ENCODE measurements at places on chromosomes 5 and 9.

- no peak for DNase-seq
Observed at GRCh38 chr5:163846512-163846911, 341.1 kb downstream of the MAT2B start.

DNA sequence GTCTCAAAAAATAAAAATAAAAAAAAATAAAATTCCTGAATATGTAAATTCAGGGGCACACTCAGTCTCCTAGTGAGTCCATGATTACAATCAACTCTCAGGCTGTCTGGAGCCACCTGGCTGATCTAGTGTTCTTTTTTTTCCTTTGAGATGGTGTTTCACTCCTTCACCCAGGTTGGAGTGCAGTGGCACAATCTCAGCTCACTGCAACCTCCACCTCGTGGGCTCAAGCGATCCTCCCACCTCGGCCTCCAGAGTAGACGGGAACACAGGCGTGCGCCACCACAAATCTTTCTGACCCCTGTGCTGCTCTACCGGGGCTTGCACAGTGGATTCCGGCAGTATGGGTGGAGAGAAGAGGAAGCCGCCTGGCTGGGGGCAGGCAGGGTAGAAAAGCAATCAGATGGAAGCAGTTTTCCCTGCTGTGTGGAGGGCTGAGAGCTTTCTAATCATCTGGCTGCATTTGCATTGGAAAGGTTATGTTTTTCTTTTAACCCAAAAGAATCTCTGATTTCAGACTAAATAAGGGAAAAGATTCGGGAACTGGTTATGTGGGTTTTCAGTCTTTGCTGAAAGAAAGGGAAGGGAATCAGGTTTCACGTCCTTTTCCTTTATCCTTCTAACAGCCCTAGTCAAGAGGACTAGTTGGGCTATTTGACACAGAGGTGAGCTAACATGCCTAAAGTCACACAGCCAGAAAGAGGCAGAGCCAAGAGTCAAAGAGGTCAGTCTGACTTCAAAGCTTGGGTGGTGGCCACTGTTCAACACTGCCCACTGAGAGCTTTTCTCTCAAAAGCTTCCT, 26.3 kb upstream of the CORO2A start:
- DNase-seq: no peak

GRCh38 chr9:106964329-106964728, 101.4 kb downstream of the ZNF462 start:
- DNase-seq: no peak

DNA sequence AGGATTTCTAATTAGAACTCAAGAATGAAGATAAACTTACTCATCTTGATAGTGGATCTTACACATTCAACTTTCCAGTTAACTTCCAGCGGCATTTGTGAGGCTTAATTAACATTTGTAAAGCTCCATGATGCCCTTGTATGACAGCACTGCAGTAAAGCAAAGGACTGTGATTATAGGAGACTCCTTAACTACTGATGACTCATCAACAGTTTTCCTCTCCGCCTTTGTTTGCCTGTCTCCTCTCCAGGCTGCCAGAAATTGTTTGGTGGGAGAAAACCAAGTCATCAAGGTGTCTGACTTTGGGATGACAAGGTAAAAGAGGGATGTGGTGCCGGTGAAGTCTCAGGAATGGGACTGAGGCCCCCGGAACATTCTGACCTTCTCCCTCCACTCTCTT, 20.4 kb upstream of the CYFIP2 start:
- no peak for DNase-seq

DNA sequence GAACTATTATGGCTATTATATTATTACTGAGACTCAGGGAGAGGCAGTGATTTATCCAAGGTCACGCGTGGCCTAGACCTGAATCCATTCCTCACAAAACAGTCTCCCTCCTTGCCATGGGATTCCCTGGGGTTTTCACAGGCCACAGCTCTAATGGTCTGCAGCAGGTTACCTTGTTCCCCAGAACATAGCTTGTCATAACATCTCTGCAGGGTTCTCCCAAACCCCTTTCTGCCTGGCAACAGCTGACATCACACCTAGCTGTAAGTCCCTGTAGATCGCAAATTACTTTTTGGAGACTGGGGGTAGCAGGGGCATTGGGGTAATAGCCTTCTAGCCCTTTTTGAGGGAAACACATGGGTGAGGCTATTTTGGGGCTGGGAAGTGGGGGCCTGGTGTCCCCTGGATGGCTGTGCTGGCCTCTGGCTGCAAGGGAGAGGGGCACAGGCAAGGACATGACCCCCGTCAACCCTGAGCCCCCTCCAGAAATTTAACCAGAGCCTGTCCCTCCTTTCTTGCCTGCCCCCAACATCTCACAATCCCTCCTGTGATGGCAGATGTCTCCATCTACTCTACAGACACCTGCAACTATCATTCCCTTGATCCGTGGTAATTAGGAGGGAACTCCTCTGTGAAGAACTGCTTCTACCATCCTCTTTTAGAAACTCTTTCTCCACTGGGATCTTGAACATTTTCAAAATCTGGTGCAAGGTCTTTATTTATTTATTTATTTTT, 1.3 kb downstream of the CD74 start:
- DNase-seq: peak; percentile 42

DNA sequence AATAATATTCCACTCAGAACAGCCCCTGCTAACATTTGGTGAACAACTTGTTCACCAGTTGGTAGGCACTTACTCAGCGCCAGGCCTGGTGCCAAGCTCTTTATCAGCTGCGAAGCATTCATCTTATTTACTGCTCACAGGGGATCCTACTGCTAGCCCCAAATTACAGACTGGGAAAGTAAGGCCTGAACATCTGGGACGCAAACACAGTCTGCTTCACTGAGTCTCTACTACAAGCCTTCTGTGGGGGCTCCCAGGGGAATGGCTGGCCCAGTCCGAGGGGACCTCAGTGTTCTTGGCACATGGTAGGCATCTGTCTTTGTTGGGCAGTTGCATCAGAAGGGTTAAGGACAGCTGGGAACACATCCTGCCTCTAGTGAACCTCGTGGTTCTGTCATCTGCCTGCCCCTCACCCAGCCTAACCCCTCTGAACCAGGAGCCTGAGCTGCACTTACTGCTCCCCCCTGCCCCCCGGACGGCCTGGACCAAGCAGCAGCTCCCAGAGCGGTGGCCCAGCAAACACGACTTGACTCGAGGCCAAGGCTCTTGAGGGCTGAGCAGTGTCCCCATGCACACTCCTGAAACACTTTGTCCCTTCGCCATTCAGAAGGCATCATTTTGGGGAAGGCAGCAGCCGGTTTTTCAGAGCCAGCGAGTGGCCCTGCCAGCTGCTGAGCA, at the start of gene PHYHD1:
Gene PHYHD1 (plus strand): TSS at position 602 of the 678 bp plus-strand sequence. CDS start 1,342 bp downstream, outside the sequence.
- DNase-seq: no peak

GRCh38 chr9:135087489-135087792, at the start of gene OLFM1:
Gene OLFM1, plus strand, starts transcription at chr9:135087668. Its CDS starts 322 bp downstream, at chr9:135087990.
- DNase-seq: no peak

- DNase-seq: peak; percentile 8
Observed at GRCh38 chr9:14353222-14354056, 39.5 kb upstream of the NFIB start.

GRCh38 chr9:95343725-95344287, 26.3 kb upstream of the FANCC start:
- no peak for DNase-seq

DNA sequence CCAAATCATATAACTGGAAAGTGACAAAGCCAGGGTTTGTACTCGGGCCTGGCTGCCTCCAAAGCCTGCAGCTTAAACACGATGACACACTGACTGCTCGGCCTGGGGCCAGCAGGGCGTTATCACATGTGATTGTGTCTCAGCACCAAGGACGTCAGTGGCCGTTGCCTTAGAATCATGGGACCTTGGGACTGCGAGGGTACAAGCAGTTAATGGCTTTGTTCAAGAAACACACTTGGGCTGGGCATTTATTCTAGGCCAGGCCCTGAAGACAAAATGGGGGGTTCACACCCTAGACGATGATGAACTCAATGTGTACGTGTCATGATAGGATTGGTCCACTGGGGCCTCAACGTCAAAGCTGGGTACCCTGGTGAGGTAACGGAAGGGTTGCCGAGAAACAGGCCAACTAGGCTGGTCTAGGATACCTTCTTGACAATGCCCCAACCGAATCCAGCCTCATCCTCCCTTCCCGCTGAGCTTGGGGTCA, 13.0 kb downstream of the SH3PXD2B start:
- no peak for DNase-seq

DNA sequence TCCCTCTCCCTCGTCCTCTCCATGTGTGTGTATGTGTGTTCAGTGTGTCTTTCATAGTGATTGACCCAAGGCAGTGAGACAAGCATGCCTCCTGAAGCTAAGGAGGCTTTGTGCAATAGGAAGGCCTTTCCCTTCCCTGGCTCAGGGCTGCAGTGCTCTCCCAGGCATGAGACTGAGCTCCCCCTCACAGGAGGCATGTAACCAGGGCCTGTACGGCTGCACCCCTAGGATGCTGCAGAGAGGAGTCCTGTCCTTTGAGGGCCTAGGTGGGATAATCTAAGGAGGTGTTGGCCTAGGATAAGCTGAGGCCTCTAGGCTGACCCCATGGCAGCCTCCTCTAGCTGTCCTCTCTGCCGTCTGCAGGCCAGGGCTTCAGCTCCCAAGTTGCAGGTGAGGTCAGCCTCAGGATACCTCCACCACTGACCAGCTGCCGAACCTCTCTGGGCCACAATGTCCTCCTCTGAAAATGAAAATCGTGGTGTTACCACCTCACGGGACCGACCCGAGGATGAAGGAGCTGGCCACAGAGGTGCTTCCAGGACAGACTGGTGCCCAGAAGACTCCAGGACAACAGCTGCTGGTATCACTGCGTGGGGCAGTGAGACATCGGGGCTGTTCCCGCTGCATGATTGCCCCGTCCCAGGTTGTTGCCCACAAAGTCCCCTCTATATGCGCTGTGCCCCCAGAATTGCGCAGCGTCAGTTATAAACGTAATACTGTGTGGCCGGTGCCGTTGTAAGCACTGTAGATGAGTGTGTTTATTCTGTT, 129.6 kb downstream of the BARX1 start:
- no peak for DNase-seq

GRCh38 chr5:145543968-145544367, 291.2 kb downstream of the PRELID2 start:
- DNase-seq: no peak

DNA sequence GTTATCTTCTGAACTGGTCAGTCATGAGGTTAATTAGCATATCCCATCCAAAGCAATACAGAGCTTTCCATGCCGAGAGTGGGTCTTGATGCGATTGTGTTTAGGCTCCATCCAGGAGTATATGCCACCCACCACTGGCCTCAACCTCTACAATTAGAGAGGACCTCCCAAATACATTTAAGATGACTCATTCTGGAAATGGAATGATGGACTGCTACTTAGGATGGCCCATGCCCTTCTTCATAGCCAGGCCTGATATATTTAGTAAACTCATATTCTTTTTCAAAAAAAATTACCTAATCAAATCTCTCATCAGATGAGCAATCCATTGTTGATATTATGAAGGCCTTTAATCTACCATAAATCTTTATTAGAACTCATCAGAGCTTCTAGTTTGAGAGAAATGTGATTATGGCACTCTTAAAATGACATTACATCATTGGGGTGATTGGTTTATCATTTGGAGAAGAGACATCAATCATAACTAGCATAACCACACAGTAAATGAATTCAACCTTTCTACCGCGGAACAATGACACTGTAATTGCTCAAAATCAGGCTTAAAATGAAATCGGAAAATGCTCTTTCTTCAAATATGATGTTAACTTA, 414.2 kb upstream of the WWC1 start:
- no peak for DNase-seq

Measured in stimulated activated CD8-positive, alpha-beta memory T cell treated with anti-CD3 and anti-CD28 coated beads, Interleukin-4, amount 100 ng/mL, for 4 hours (primary cell).